PC-3 (cell line): ENCODE measurements at places on chromosomes 7 and 10. TPM values are rescaled to one million over a fixed set of nuclear protein-coding genes. Genes with fewer than 3 reads are reported as not detected.

GRCh38 chr7:100017300-100017699, 1.9 kb downstream of the ZKSCAN1 start:
- no peak for DNase-seq

GRCh38 chr7:138842111-138842510, 44.1 kb upstream of the ATP6V0A4 start:
- peak; percentile 37 for DNase-seq

DNA sequence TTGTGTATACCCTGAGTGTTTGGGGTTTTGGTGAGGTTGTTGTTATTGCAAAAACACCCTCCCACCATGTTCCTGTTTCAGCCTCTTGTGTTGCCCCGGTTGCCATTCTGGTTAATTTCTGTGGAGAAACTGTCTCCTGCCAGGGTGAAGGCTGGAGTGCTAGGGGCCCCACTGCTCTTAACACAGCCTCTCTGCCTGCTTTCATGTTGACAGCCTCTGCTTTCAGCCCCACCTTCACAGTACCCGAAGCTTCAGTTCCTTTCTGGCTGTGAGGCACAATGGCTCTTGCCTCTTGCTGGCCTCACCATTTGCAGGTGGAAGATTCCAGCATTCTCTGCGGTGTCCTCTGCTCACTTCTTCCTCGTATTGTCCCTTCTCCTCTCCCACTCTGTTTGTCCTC, 19.2 kb downstream of the SLC18A2 start:
- DNase-seq, result no peak

DNA sequence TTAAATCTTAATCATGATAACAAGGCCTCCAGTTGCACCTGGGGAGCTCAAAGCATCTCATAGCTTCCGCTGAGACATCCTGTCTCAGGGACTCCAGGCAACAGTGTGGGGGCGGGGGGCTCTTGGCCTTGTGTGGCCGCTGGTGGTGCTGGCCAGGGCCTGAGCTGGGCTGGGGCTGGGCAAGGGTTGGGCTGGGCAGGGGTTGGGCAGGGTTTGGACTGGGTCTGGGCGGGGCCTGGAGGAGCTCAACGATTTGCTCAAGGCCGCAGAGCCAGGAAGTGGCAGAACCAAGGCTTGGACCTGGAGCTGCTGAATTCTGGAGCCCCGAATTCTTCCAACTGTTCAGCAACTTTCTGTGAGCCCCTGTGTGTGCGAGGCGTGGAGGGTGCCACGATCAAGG, 37.9 kb upstream of the PSMG3 start:
- no peak for DNase-seq

GRCh38 chr7:80453699-80454340, 58.0 kb downstream of the GNAT3 start:
- peak; percentile 57 for DNase-seq

GRCh38 chr7:123437447-123437995, 96.9 kb downstream of the IQUB start:
- peak; percentile 78 for DNase-seq

- DNase-seq, result no peak
Observed at GRCh38 chr7:94325122-94325475, 69.6 kb upstream of the COL1A2 start.

GRCh38 chr7:15743926-15744480, 57.5 kb upstream of the MEOX2 start:
- no peak for DNase-seq

GRCh38 chr7:36905841-36906240, 181.5 kb upstream of the AOAH start:
- DNase-seq, result no peak

GRCh38 chr7:27110186-27111031, 7.9 kb upstream of the HOXA2 start:
- DNase-seq, result peak; percentile 94

- DNase-seq, result no peak
Observed at GRCh38 chr10:105774351-105774750, 1133.3 kb downstream of the SORCS3 start.

DNA sequence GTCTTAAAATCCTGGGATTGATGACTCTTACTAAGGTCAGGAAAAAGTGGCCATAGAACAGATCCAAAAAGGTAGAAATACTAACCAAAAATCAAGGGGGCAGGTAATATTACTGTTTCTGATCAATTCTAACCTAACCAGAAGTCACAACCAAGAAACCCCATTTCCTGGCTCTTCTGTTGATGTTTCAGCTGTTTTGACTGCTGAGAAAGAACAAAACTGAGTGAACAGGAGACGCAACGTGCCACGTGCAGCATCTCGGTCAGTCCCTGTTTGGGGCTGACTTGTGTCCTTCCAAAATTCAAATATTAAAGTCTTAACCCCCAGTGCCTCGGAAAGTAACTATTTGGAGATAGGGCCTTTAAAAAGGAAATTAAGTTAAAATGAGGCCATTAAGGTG, 56.8 kb downstream of the JAZF1 start:
- no peak for DNase-seq

DNA sequence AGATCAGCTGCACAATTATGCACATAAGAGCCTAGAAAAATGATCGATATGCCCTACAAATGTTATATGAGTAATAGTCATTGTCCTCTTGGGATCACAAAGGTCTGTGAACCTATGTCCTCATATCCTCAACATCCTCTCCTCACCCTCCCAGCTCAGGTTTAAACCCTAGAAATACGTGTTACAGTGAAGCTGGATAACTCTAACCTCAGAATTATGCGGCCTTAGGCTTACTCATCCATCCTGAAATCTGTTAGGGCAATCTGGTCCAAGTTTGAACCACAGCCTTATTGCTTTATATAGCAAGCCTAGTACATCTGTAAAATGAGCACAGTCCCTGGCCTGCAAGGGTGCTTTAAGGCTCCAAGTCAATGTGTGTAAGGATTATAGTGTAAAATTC, 84.2 kb upstream of the FRMD4A start:
- DNase-seq, result no peak

The LIPK gene
- total RNA-seq, result not detected in 2 replicates

The SPDYE2 gene
- total RNA-seq, result not detected in 2 replicates

The YWHAG gene
- total RNA-seq, result 42.2 and 54.4 TPM in 2 replicates

The HGF gene
- total RNA-seq, result 0.15 TPM in 1 of 2 replicates, not detected in the other

The EBF3 gene
- total RNA-seq, result not detected in 2 replicates

The FAM25C gene
- total RNA-seq, result not detected in 2 replicates

The GJD4 gene
- 0.33 and 0.58 TPM in 2 replicates for total RNA-seq

The UBE3C gene
- total RNA-seq, result 83.1 and 86.6 TPM in 2 replicates

The ZNF679 gene
- not detected in 2 replicates for total RNA-seq

The ARHGEF35 gene
- total RNA-seq, result 10.8 TPM in 2 replicates

The KLF14 gene
- total RNA-seq, result not detected in 2 replicates

The SPDYE3 gene
- not detected in 2 replicates for total RNA-seq

The AMZ1 gene
- total RNA-seq, result 0.75 TPM in 1 of 2 replicates, not detected in the other

The PITX3 gene
- total RNA-seq, result not detected in 2 replicates

The THAP5 gene
- 8.1 and 11.8 TPM in 2 replicates for total RNA-seq
